Type B pancreatic cell (in vitro differentiated cells): ENCODE measurements at places on chromosomes 11 and 22. TPM values are rescaled to one million over a fixed set of nuclear protein-coding genes. Genes with fewer than 3 reads are reported as not detected.

Gene ACTN3
- total RNA-seq: 0.57 and 2.6 TPM in 2 replicates

DNA sequence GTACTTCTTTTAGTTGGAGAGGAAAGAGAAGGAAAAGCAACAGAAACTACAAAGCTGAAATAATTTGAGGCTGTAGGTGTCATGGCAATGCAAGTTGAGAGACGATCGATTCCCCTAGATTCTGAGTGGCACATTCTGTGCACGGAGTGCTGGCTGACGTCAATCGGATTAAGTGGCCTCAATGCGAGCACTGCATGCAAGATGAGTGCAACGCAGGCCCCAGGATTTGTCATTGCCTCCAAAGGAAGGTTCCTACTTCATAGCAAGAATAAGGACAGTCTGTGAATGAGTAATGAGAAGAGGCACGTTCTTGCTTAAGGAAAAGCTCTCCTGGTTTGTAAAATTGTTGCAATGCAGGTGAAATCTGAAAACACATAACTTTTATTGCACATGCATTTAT is 892.4 kb downstream of the KCNA4 start:
- no peak for DNase-seq

Gene UBQLNL
- total RNA-seq: 0.19 and 0.39 TPM in 2 replicates

DNA sequence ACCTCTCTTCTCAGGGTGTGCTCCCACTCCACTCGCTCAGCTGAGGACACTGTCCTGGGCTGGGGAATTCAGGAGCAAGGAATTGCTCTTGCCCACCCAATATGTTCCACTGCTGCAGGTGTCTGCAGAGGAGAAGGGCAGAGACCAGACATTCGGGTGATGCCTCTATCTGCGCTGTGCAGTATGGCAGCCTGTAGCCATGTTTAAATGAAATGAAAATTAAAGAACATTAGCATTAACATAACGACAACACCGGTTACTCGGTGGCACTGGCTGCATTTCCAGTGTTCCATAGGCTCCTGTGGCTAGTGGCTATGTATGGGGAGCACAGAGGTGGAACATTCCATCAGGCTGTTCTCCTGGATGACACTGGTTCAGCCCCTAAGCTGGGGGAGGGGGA is 104.4 kb downstream of the NECTIN1 start:
- DNase-seq: no peak

- no peak for DNase-seq
Measured at GRCh38 chr22:30294066-30294465, 4.8 kb upstream of the CASTOR1 start.

GRCh38 chr11:109902764-109903433 is 190.3 kb upstream of the ZC3H12C start:
- no peak for DNase-seq

Gene P2RY2
- 12.1 and 25.3 TPM in 2 replicates for total RNA-seq

Gene FOSL1
- total RNA-seq: 2.1 and 11.1 TPM in 2 replicates

Gene MMP10
- 0.71 and 2.0 TPM in 2 replicates for total RNA-seq

DNA sequence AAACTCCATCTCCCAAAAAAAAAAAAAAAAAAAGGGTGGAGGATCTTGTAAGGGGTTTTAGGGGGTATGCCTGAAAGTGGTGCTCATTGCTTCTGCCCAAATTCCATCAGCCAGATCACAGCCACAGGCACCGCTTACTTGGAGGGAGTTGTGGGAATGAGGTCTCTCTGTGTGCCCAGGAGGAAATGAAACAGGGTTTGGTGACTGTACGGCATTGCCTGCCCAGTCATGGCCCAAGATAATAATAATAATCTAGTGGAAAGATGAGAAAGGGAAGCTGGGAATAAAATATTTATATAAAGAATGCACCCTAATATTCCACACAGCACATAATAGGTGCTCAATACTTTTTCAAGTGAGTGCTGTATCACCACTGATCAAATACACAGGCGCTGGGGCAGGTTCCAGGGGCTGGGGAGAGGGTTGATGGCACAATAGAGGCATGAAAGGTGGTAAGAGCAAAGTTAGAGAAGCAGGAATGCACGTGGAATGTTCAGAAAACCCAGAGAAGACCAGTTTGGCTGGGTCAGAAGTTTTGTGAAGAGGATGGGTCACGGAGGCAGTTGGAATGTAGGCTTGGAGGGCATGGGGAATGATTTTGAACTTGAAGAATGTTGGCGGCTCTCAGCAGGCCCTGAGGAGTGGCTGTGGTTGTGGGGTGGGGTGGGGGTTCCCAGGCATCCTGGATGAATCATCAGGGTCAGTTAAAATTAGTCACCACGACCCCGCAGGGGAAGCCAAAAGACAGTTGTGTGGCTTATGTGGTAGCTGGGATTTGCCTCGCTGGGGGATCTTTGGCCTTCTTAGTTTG is 12.5 kb upstream of the MB start:
- no peak for DNase-seq

- DNase-seq: no peak
Measured at GRCh38 chr11:74462009-74462408, 5.3 kb downstream of the KCNE3 start.

Gene PCF11
- 62.1 and 65.1 TPM in 2 replicates for total RNA-seq

Gene ELMOD1
- total RNA-seq: 4.0 and 7.6 TPM in 2 replicates

Gene WT1
- total RNA-seq: 2.7 and 5.2 TPM in 2 replicates

- DNase-seq: no peak
Measured at GRCh38 chr11:60280412-60280811, at the start of gene MS4A4A. TSS of gene MS4A4A (plus strand) at chr11:60280666. CDS start at chr11:60280676, 10 bp downstream.

- no peak for DNase-seq
Measured at GRCh38 chr11:118064956-118065355, 11.9 kb upstream of the TMPRSS4 start.

- no peak for DNase-seq
Measured at GRCh38 chr11:86047275-86047991, 21.5 kb downstream of the PICALM start.

Gene CHRDL2
- total RNA-seq: 1.4 TPM in 1 of 2 replicates, not detected in the other

Gene MRGPRX4
- not detected in 2 replicates for total RNA-seq

GRCh38 chr11:69018924-69019323 is 5.9 kb upstream of the MRGPRF start:
- DNase-seq: no peak

GRCh38 chr11:14774721-14775120 is 117.3 kb downstream of the CYP2R1 start:
- no peak for DNase-seq

DNA sequence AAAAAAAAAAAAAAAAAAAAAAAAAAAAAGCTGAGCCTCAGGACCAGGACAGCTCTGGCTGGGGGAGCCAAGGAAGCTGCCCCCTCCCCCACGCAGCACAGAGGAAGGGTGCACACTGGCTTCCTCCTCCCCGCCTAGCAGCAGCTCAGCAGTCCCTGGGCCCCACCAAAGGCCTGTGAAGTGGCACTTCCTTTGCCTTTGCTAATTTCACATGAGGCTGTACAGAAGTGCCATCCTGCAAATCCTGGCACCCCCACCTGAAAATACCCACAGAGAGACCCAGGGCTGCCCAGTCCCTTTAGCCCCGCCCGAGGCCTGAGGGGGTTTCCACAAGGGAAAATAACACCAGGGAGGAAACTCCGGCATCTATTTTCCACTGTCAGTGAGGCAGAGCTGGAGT is 3.9 kb downstream of the RHOG start:
- DNase-seq: no peak

GRCh38 chr11:114289779-114290178 is 6.4 kb upstream of the NNMT start:
- no peak for DNase-seq

DNA sequence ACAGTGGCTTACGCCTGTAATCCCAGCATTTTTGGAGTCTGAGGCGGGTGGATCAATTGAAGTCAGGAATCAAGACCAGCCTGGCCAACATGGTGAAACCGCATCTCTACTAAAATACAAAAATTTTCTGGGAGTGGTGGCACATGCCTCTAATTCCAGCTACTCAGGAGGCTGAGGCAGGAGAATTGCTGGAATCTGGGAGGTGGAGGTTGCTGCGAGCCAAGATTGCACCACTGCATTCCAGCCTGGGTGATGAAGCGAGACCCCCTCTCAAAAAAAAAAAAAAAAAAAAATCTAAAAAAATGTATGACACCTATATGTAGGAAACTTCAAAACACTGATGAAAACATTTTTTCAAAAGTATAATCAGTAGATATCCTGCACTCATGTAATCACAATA is 242.7 kb upstream of the CHORDC1 start:
- no peak for DNase-seq

- DNase-seq: no peak
Measured at GRCh38 chr11:45379162-45379863, 93.2 kb upstream of the SYT13 start.

DNA sequence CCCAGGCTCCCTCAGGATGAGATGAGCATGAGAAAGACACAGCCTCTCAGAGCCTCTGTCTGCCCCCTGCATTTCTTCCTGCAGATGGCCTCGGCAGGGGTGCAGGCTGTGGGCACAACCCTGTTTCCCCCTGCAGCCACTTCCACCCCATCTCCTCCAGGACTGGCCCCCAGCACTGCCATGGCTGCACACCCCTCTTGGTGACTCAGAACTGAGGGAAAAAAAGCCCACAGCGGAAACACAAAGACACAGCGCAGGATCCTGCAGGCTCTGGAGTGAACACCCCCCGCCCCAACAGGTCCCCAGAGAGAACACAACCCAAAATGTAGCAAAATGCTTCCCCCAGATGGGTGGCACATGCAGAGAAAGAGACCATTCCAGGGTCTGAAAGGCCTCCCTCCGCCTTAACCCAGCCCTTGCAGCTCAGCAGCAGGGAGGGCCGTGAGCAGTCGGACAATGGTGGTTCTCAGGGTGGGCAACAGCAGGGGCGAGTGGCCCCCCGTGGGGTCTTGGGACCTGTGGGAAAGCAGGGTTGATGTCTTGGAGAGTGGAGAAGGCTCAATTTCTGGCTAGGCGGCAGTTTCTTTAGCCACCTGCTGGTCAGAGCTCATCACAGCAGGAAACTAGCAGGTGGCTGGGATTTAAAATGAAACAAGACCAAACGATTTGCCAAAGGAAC is 8.0 kb downstream of the TUBGCP6 start:
- DNase-seq: no peak

GRCh38 chr22:35540595-35541253 is at the start of gene RASD2:
TSS of gene RASD2 (plus strand) at chr22:35540831. CDS start at chr22:35546810, 5,979 bp downstream.
- DNase-seq: no peak

- no peak for DNase-seq
Measured at GRCh38 chr11:8930456-8931175, 2.1 kb downstream of the C11orf16 start.

GRCh38 chr22:32531228-32531627 is 56.6 kb downstream of the FBXO7 start:
- DNase-seq: no peak

Gene TYR
- total RNA-seq: 6.2 TPM in 1 of 2 replicates, not detected in the other

DNA sequence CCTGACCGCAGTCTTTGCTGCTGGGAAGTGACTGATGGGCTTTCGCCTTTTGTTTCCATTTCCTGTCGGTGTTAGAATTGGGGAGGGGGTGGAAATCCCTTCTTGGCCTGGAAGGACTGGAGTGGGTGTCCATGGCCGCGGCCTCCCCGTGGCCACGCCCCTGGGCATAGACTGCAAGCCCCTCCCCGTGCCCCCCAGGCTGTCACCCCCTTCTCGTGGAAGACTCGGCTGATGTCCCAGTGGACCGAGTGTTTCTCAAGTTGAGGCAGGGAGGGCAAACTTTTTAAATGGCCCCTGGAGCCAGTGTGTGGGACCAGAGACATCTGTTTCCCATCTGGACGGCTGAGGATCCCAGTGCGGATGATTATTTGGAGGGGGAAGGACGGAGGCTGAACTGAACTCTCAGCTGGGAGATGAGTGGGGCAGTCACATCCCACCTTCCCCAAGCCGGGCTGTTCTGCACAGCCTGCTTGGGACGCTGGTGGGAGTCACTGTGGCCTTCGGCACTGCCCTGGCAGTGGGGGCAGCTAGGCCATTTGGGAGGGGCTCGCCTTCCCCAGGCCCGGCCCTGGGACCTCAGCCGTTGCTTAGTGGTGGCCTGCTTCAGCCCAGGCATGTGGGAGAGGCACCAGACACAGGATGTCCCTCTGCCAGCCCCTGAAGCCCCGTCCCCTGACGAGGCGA is 1.6 kb downstream of the CD81 start:
- DNase-seq: no peak

DNA sequence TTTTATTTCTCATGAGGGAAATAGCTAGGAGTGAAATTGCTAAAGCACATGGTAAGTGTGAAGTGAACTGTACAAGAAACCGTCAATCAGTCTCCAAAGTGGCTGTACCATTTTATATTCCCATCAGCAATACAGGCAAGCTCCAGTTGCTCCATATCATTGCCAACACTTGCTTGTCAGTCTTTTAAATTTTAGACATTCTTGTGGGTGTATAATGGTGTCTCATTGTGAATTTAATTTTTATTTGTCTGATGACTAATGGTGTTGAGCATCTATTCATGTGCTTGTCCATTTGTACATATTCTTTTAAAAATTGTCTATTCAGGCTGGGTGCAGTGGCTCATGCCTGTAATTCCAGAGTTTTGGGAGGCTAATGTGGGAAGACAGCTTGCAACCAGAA is 34.1 kb upstream of the SMCO4 start:
- no peak for DNase-seq

DNA sequence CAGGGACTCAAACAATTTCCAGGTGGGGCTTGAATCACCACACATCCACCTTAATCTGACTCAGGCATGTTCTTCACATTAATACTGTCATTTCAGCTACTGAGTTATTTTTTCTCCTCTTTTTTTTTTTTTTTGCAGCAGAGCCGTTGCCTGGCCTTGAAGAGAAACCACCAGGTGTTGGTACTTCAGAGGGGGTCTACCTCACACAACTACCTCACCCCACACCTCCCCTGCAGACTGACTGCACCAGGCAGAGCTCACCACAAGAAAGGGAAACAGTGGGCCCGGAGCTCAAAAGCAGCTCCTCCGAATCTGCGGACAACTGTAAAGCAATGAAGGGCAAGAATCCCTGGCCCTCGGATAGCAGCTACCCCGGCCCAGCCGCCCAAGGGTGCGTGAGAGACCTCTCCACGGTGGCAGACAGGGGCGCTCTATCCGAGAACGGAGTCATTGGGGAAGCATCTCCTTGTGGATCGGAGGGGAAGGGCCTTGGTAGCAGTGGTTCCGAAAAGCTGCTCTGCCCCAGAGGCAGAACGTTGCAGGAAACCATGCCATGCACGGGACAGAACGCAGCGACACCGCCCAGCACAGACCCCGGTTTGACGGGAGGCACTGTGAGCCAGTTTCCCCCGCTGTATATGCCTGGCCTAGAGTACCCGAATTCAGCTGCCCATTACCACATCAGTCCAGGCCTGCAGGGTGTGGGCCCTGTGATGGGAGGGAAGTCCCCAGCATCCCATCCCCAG is 15.1 kb upstream of the SLC25A18 start:
- no peak for DNase-seq

GRCh38 chr11:68773521-68774193 is 22.3 kb upstream of the TESMIN start:
- no peak for DNase-seq

Gene FGF3
- not detected in 2 replicates for total RNA-seq

Gene ANGPTL5
- total RNA-seq: not detected in 2 replicates

DNA sequence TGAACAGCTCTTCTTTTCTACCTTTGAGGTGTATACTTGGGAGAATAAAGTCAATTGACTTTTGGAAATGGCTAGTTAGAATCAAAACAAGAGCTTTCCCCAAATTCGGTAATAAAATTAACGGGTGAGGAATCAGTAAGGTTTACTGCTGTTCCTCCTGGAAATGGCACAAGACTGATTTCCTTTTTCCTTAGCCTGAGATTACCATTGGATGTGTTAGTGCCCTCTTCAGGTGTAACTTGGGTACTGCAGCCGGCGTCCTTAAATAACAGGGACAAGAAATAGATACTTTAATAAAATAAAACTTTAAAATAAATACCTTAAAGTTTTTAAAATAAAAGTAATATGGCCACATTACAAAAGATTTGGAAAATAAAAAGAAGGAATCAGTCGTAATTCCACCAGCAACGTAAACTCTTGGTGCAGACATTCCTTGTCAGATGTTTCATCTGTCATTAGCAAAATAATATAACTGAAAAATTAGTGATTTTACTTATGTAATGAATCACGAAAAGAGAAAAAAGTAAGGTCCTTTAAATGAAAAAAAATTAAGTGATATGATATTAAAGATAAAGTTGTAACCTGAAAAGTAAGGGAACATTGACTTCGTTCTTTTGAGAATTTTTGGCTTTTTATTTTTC is 29.7 kb downstream of the ZFTA start:
- no peak for DNase-seq
